Cortex of kidney (tissue), 1 donor: ENCODE measurements at places on chromosomes 4 and X.
A peak's percentile ranks its signal among the peaks of the same experiment; 100 is the strongest.

DNA sequence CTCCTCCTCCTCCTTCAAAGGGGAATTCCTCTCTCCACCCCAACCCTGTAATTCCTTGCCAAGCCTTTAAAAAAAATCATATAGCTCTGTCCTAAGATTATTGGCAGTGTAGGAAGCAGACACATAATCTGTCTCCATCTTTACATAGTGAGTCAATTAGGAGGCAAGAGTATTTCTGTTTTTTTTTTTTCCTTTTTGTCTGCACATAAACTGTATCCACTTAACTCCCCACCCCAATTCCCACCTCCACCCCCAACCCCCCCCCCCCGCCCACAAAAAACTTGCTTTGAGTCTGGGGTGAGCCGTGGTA, 182.5 kb downstream of the RASL11B start:
- DNase-seq: no peak

DNA sequence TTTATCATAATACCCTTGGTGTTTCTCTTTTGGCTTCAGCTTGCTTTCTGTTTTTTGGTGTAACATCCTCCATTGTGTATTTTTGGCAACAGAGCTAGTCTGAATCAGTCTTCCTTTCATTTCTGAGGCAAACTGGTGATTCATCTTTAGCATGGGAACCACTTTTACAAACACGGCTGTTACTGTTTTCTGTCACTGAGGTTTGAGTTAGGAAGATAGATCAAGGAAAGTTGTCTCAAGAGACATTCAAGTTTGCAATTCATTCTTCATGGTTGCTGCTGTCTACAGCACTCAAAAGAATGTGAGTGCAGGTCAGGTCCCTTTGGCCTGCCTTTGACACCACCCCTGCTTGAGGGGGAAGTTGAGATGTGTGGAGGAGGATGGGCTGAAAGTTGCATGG, 36.3 kb downstream of the IL21 start:
- DNase-seq: no peak

DNA sequence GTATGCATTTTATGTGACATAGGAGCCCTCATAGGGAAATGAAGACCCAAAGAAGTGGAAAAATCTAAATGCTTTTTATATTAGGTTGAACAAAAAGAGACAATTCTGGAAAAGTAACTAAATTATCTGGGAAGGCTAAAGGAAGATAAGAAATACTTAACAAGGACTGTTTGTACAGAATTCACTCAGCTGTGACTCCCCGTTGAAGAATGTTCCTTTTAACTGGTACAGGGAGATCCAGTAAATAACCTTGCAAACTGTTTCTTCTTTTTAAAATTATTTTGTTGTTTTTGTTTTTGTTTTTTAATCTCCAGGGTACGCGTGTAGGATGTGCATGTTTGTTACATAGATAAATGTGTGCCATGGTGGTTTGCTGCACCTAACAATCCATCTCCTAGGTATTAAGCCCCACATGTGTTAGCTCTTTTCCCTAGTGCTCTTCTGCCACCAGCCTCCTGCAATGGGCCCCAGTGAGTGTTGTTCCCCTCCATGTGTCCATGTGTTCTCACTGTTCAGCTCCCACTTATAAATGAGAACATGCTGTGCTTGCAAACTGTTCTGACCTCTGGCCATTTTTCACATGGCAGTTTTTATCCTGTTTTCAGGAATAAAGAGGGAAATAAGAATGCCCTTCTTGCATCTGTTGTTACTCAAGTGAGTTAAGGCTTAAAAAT, 81.7 kb downstream of the PWWP3B start:
- no peak for DNase-seq

DNA sequence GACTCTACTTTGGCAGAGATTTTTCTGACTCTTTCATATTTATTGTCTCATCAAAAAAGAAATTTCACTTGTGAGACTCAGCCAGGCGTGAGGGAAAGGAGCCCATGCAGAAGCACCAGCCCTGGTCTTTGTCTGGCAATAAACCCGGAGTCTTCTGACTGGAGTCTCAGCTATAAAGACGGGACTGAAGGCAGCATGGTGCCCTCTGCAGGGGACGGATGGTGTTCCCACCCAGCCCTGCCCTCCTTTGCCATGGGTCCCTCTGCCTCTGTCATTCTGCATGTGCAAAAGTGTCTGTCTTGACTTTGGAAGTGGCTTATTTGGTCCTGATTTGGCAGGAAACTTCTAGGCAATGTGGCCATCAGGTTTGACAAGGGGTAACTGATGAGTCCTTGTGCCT, 14.2 kb downstream of the ZNF185 start:
- DNase-seq: no peak

DNA sequence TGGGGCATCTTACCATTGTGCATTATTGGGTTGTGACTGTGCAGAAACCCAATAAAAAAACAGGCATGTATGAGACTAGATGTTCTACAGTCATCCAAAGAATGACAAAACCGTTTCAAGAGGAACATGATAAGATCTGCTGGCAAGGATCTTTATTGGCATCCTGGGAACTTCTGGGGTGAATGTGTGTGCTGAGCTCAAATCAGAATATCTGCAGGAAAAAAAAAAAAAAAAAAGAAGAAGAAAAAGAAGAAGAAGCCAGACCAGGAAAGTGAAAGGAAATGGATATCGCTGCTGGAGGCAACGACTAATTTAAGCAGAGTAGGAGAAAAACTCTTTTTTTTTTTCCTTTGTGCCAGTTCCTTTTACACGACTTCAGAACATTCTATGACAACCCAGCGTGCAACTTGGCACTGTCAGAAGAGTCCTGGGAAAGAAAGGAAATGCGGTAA, 484.2 kb upstream of the BOD1L1 start:
- no peak for DNase-seq

- DNase-seq: no peak
Observed at GRCh38 chr4:77308843-77309242, 151.8 kb downstream of the CCNG2 start.

- no peak for DNase-seq
Observed at GRCh38 chr4:53234111-53234510, 131.8 kb downstream of the SCFD2 start.

GRCh38 chrX:103585411-103586313, at the start of gene TCEAL4:
Gene TCEAL4, plus strand, starts transcription at chrX:103585515. Its CDS starts 1,161 bp downstream, at chrX:103586676.
- no peak for DNase-seq

DNA sequence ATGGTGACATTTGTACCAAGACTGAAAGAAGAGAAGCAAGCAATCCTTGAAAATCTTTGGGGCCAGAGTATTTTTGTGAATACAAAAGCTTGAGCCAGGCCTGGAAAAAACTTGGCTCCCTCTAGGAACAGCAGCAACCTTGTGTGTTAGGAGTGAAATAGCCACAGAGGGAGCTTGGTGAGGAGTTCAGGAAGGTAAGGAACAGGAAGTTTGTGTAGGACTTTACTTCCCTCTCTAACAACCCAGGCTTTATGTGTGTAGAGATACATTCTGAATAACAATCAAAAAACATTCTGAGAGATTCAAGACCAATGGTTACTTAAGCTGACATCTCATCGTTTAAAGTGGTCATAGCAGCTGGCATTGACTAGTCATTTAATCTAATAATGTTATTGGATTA, 668.5 kb downstream of the PCDH18 start:
- no peak for DNase-seq

DNA sequence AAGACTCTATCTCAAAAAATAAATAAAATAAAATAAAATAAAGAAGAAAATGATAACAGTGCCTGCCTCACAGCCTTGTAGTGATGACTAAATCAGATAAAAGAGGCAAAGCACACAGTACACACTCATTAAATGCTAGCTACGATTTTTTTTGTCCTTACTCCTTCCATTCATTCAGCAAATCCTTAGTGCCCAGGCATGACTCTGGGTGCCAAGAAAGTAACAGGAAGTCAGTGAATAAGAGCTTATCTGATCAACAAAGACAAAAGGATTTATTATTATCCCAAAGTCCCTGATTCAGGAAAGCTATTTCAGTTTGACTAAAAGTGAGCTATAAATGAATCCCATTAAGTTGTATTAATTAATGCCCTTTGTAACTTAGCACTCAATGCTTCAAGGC, 92.7 kb downstream of the SH3KBP1 start:
- no peak for DNase-seq

DNA sequence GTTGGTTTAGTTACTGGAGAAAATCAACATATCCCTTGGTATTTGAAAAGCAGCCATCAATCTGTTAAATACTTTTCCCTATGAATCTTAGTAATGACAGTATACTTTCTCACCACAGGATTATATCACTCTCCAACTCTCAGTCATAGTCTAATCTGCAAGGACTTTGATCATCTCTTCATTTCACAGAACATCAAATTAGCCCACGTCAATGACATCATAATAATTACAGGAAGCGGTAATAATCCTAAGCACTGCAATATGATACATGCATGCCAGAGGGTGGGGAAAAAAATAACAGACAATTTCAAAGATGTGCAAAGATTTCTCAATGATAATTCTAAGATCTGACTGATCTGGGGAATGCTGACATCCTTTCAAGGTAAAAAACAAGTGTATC, 404.1 kb downstream of the GPM6A start:
- DNase-seq: no peak

GRCh38 chr4:140172960-140173359, 19.0 kb upstream of the MAML3 start:
- no peak for DNase-seq

GRCh38 chr4:183214912-183215488, 105.1 kb downstream of the CLDN22 start:
- no peak for DNase-seq

DNA sequence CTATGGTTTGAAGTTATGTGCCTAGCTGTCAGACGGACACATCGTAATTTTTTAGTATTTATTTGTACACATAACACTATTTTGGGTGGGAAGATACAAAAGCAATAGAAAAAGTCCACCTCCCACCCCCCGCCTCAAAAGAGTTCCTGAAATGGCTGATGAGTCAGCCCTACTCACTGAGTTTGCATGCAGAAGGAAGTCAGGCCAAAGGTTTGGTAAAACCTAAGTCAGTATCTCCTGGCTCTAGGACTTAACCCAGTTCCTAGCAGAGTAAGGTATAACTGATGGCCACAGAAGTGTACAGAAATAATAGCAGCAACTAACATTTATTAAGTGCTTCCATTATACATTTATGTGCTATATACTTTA, 2.9 kb upstream of the KLHL2 start:
- DNase-seq: no peak

DNA sequence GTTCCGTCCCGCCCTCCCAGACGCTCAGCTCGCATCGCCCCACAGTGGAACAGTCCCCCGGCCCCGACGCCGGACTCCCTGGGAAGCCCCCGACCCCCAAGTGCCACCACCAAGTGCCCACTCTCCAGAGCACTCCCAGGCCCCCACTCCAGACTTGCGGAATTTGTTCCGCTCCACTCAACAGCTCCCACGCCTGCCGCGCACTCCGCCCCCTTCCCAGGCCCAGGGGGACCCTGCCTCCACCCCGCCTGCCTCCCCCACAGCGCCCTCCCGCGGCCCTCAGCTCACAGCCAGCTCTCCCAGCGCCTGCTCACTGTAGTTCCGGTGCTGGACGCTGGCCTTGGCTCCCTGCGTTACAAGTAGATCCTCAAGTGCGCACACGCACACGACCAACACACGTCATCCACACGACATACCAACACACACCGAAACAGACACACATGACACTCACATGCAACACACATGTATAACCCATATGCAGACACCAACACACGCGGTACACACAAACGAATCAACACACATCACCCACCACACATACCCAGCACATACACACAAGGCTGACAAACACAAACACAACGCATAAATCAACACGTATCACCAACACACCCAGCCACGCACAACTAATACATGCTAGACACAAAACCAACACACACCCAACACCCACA, 8.0 kb downstream of the MSX1 start:
- DNase-seq: no peak

DNA sequence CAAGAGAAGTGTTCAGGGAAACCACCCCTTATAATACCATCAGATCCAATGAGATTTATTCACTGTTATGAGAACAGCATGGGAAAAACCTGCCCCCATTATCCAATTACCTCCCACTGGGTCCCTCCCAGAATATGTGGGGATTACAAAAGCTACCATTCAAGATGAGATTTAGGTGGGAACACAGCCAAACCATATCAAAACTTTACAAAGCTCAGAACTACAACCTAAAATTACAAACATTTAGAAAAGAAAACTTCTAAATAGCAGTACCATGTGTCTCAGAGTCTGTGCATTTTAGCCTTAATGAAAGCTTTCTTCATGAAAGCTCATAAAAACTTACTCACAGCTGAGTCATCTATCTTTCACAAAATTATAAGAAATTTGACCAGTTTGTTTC, 1442.8 kb upstream of the PCDH7 start:
- DNase-seq: no peak

- no peak for DNase-seq
Observed at GRCh38 chr4:85409251-85409650, 65.7 kb upstream of the ARHGAP24 start.

- no peak for DNase-seq
Observed at GRCh38 chr4:79869597-79870237, 203.3 kb downstream of the ANTXR2 start.

- DNase-seq: no peak
Observed at GRCh38 chrX:125203737-125204578, 115.7 kb upstream of the TEX13C start.

DNA sequence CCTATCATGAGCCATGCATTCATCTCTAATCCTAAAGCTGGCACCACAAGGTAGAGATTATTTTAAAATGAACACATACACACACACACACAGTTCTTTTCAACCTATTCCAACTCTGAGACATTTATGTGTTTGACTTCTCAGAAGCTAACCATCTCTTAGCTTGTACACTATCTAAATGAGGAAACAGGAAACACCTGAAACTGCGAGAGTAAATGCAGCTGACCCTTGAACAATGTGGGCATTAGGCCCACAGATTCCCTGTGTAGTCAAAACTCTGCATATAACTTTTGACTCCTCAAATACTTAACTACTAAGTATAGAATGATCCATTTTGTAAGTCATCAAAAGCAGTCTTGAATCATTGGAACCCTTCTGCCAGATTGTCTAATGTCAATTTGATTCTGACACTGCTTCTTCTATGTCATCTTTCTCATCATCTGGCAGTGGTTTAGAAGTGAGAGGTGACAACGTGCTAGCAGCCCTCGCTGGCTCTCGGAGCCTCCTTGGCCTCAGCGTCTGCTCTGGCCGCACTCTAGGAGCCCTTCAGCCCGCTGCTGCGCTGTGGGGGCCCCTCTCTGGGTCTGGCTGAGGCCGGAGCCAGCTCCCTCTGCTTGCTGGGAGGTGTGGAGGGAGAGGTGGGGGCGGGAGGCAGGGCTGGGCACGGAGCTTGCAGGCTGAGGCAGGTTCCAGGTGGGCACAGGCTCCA, 21.4 kb upstream of the IL15 start:
- peak; percentile 4 for DNase-seq

GRCh38 chr4:20831746-20832145, 131.5 kb downstream of the PACRGL start:
- DNase-seq: no peak

GRCh38 chr4:1882850-1883271, 11.7 kb downstream of the NSD2 start:
- DNase-seq: no peak

DNA sequence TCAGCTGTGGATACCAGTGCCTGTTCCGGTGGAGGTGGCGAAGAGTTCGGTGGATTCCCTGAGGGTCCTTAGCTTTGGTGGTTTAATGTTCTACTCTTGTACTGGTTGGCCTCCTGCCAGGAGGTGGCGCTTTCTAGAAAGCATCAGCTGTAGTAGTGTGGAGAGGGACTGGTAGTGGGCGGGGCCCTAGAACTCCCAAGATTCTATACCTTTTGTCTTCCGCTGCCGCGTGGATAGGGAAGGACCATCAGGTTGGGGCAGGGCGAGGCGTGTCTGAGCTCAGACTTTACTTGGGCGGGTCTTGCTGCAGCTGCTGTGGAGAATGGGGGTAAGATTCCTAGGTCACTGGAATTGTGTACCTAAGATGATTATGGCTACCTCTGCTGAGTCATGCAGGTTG, 390.3 kb downstream of the FAM47A start:
- no peak for DNase-seq
